ENCODE measurements at places on chromosomes 7 and 10. TPM values are rescaled to one million over a fixed set of nuclear protein-coding genes. Genes with fewer than 3 reads are reported as not detected.

Gene HYAL4
- total RNA-seq, result not detected

Gene AP4M1
- total RNA-seq, result 11.7 TPM

Gene DOCK4
- total RNA-seq, result 0.23 TPM

Gene MALRD1
- not detected for total RNA-seq

Gene GJD4
- not detected for total RNA-seq

Gene TAS2R16
- total RNA-seq, result not detected

Gene LBX1
- not detected for total RNA-seq

Gene NKX2-3
- total RNA-seq, result not detected

Gene CTAGE6
- 0.98 TPM for total RNA-seq

Measured in T-helper 2 cell treated with Interferon-gamma antibody and Interleukin-4, amounts not matched to agents 100 ng/mL and 5 ng/mL, for 36 hours (primary cell).